ENCODE measurements at places on chromosomes 4 and X. TPM values are rescaled to one million over a fixed set of nuclear protein-coding genes. Genes with fewer than 3 reads are reported as not detected.

Gene NUP62CL
- 0.82 TPM for polyA plus RNA-seq

Gene SLC10A7
- 18.3 TPM for polyA plus RNA-seq

- DNase-seq: no peak
Measured at GRCh38 chrX:24672701-24673190, 21.0 kb upstream of the POLA1 start.

- DNase-seq: no peak
Measured at GRCh38 chrX:10474913-10475568, 145.3 kb downstream of the MID1 start.

DNA sequence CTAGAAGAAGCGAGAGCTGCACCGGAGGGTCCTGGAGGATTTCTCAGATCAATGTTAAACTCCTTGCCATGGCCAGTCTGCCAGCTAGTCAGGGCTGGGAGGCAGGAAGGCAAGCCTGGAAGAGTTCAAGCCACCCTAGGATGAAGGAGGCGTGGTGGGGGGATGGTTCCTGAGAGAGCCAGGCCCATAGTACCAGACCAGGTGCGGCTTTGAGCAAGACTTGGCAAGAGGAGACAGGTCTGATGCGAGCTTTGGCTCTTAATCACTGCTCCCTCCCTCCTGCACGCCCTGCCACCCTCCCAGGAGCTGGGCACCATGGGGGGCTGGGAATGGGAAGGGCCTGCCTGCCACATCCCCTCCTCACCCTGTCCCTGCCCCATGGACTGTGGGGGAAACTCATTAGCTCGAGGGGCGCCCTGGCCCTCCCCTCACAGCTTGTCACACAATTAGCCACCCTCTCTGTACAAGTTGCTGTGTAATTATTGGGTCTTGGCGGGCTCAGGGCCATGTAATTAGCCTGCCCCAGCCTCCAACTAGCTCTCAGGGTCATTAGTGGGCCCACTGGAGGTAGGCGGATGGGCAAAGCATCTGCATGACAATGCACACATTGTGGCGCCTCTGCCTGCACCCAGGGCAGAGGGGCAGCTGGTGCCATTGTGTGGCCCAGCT, 50.3 kb downstream of the EFNB1 start:
- no peak for DNase-seq

Gene DSPP
- polyA plus RNA-seq: 0.05 TPM

DNA sequence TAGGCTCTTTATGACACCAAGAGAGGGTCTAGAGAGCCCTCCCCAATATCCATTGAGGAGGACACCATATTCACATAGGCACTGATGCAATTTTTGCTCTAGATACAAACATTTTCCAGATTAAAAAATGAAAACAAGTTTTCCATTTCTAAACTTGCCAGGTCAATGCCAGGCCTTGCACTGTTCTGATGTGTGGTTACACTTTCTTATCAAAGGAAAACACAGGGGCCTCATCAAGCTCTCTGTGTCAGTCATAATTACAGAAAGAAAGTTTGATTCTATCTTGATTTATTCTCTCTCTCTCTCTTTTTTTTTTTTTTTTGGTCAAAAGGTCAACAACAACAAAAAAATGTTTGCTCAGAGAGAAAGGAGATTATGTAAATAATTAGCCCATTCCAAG, 80.2 kb upstream of the ACSL4 start:
- DNase-seq: no peak

DNA sequence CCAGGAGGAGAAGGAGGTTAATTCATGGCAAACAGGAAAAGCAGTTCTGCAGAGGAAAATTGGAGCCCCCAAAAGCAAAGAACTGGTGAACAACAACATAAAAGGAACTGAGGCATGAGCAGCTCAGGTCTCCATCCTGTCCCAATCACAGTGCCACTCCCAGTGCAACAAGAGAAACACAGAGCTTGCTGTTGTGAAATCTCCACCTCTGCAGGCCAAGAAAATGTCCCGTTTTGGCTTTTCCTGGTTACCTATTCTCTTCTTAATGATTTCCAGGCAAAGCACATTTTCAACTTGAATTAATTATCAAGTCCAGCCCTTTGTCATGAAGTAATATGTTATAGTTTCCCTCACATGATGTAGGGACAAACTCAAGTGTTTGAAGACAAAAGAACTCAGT, 778 bp downstream of the C1QTNF7 start:
- no peak for DNase-seq

Gene GATA1
- polyA plus RNA-seq: 0.26 TPM

GRCh38 chrX:46208225-46208854, 336.9 kb downstream of the ZNF674 start:
- DNase-seq: no peak

GRCh38 chr4:99301376-99302164, 10.8 kb upstream of the ADH1A start:
- no peak for DNase-seq

- DNase-seq: no peak
Measured at GRCh38 chr4:41795796-41796385, 47.4 kb upstream of the PHOX2B start.

DNA sequence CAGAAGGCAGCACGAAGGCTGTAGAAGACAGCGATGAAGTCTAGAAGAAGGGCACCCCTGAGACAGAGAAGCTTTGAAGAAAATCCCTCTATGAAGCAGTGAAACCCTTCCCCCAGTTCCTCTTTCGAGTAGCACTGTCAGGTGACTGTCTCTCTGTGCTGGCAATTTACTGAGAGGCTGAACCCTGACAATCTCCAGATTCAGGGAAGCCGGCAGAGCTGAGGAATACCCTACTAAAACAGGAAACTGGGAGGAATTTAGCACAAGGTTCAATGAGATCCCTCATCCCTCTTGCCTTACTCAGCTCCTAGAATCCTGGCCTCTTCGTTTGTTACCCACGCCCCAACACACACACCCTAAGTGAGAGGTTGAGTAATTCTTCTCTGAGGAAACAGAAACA, 239.7 kb upstream of the NOCT start:
- DNase-seq: no peak

Gene KDM5C
- polyA plus RNA-seq: 76.7 TPM

Gene CENPI
- polyA plus RNA-seq: 7.8 TPM

DNA sequence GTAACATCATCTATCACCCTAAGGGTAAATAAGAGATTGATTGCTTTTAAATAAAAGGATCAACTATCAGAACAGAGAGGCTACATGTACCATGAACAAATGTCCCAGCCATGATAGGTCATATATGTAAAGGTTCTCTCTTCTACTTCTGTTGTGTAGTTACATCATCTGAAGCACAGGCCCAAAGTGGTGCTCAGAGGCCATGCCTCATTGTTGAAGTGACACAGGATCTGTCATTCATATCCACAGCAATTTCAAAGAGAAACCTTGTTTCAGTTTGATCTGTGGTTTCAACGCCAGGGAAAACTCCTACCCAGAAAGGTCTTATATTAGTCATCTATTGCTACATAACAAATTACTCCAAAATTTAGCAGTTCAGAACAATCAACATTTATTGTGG, 269.2 kb upstream of the MAOA start:
- no peak for DNase-seq
